ENCODE measurements at places on chromosomes 7 and 10. TPM values are rescaled to one million over a fixed set of nuclear protein-coding genes. Genes with fewer than 3 reads are reported as not detected.

SAP25 gene
- total RNA-seq, result not detected

PNLIP gene
- not detected for total RNA-seq

CYP2C19 gene
- not detected for total RNA-seq

TLX1 gene
- not detected for total RNA-seq

CALY gene
- total RNA-seq, result not detected

KAZALD1 gene
- total RNA-seq, result 78.5 TPM

CALCR gene
- total RNA-seq, result not detected

TBXAS1 gene
- 0.92 TPM for total RNA-seq

HABP2 gene
- total RNA-seq, result not detected

EVX1 gene
- total RNA-seq, result not detected

FAS gene
- total RNA-seq, result 92.9 TPM

Measured in aortic smooth muscle cell (primary cell).